ENCODE measurements at places on chromosomes 1 and 21. TPM values are rescaled to one million over a fixed set of nuclear protein-coding genes. Genes with fewer than 3 reads are reported as not detected.

TMIGD3 gene
- 3.2 TPM for total RNA-seq

GPR3 gene
- total RNA-seq: 0.15 TPM

FAM72B gene
- total RNA-seq: 0.94 TPM

TMPRSS3 gene
- total RNA-seq: 6.1 TPM

ERG gene
- 10.1 TPM for total RNA-seq

DNA sequence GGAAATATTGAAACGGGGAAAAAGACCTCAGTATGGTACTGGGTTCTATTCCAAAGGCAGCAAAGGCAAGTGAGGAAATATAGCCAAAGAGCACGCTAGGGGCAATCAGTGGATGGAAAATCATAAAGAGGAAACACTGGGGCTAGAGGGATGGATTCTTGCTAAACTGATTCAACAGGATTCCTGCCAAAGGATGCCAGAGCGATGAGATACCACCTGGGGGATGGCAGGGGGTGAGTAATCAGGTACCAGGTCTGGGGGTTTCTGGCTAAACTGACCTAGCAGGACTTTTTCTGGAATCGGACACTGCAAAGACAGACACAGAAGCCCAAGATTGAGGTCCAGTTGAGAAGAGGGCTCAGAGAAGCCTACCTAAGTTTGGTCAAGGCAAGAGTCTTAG lies 6.7 kb downstream of the CHI3L2 start:
- no peak overlapping the region for H3K4me3 ChIP-seq
- no peaks in the 10 kb centered on the region for H3K4me1 ChIP-seq

- DNase-seq: no peak
- H3K4me3 ChIP-seq: no peak overlapping the region
- no peak overlapping the region for H3K27ac ChIP-seq
- H3K36me3 ChIP-seq: no peaks in the 10 kb centered on the region
Observed at GRCh38 chr1:56135864-56136147, 443.6 kb downstream of the PLPP3 start.

DNA sequence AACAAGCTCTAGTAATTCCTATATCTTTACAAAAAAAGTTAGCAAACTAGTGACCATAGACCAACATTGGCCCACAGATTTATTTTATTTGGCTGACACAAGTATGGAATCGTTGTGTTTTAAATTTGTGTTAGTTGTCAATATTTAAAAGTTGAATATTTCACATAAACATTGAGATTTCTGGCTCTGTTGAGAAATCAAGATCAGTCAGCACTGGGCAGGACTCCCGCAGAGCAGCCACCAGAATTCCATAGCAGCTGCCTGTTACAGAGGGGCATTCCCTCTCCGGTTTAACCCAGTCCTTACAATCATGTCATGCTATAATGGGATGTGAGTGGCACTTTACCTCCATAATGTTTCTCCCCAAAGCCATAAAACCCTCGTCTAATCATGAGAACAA lies 79.2 kb upstream of the NRIP1 start:
- H3K27ac ChIP-seq: no peak overlapping the region
- no peaks in the 10 kb centered on the region for H3K27me3 ChIP-seq
- H3K4me1 ChIP-seq: peaks cover 2% of the 10 kb centered on the region
- H3K4me3 ChIP-seq: no peak overlapping the region
- no peaks in the 10 kb centered on the region for H3K36me3 ChIP-seq

DNA sequence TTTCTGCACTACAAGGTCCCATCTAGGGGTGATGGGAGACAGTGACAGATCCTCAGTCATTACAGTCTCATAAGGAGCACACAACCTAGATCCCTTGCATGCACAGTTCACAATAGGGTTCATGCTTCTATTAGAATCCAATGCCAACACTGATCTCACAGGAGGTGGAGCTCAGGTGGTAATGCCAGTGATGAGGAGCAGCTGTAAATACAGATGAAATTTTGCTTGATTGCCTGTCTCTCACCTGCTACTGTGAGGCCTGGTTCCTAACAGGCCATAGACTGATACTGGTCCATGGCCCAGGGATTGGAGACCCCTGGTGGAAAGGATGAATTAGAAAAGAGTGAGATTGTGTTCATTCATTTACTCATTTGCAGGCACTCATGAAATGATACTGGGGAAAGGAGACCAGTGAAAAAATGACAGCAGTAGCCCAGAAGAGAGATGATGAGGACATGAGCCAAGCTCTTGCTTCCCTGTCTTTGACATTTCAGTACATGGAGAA lies 251.6 kb upstream of the DUSP10 start:
- no peaks in the 10 kb centered on the region for H3K36me3 ChIP-seq
- no peak overlapping the region for H3K27ac ChIP-seq
- H3K27me3 ChIP-seq: no peaks in the 10 kb centered on the region
- H3K4me3 ChIP-seq: no peak overlapping the region

DNA sequence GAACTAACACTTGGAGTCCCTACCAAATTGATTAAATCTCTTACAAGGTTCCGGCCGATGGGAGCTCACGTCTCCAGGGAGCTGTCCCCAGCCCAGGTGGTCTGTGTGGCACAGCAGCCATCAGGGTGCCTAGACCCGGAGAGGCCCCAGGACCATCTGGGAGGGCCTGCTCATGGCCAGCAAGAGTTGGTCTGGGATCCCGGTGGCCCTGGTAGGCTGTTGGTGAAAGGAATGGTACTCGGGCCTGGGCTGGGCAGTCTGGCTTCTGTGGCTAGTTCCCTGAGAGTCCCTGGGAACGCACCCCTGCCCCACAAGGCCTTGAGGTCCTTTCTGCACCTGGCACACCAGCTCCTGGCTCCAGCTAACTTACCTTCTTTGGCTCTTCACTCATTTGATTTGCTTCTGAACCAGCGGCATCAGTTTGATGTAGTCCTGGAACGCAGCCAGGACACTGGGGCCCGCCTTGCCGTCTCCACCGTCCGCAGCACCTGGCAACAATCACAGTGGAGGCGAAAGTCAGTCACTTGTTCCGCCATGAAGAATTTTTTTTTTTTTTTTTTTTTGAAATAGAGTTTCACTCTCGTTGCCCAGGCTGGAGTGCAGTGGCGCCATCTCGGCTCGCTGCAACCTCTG lies 62.5 kb downstream of the SCCPDH start:
- H3K36me3 ChIP-seq: no peaks in the 10 kb centered on the region
- peaks cover 11% of the 10 kb centered on the region for H3K4me1 ChIP-seq
- no peak overlapping the region for H3K27ac ChIP-seq
- DNase-seq: no peak
- no peak overlapping the region for H3K4me3 ChIP-seq

DNA sequence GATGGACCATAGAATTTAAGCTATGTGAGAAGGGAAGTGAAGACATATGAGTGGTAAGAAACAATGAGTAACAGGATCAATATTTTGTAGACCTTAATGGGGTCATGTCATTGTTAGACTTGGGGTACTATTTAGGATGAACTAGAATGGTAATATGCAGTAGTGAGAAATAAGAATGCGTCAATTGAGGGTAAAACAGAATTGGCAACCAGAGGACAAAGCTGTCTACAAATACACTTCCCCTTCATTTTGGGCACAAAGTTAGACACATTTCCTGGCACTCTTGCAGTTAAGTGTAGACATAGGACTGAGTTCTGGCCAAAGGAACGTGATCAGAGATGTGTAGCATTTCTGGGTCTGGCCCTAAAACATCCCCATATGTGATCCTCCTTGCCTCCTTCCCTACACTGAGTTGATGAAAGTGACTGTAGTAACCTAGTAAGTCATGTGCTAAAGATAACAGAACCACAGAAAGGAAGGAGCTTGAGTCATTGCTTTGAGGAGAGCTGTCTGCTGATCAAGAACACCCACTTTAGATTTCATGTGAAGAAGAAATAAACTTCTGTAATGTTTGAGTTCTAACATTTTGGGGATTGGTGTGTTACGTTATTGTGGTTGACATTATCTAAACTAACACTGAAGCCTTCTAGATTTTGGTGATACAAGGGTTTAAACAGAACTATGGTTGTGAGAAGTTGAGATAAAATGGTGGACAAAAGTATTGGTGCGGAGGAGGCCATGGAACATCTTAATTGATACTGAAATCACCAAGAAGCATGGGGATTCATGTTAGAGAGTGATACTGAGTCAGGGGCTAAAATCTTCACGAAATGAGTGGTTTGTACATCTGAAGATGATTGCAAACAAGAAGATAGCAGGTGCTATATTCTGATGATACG lies 41.7 kb downstream of the CD55 start:
- H3K4me3 ChIP-seq: no peak overlapping the region
- H3K4me1 ChIP-seq: no peaks in the 10 kb centered on the region
- no peak overlapping the region for H3K27ac ChIP-seq
- H3K36me3 ChIP-seq: no peaks in the 10 kb centered on the region
- H3K27me3 ChIP-seq: no peaks in the 10 kb centered on the region

DNA sequence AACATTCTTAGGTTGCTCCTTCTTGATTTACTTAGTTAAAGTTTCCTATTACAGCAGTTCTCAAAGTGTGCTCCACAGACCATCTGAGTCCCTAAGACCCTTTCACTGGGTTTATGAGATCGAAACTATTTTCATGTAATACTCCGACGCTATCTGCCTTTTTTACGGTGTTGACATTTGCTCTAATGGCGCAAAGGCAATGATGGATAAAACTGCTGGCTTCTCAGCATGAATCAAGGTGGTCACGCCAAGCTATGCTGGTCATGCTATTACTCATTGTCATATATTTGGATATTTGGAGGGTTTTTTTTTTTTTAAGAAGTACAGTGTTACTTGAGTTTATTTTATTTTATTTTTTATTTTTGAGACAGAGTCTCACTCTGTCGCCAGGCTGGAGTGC lies 235.1 kb downstream of the KIF26B start:
- no peak for DNase-seq
- H3K36me3 ChIP-seq: no peaks in the 10 kb centered on the region
- peaks cover 2% of the 10 kb centered on the region for H3K4me1 ChIP-seq
- no peaks in the 10 kb centered on the region for H3K27me3 ChIP-seq

All from ovary (tissue), 10 donors.